Upper lobe of left lung (tissue), 6 donors: ENCODE measurements at places on chromosomes 4 and X. TPM values are rescaled to one million over a fixed set of nuclear protein-coding genes. Genes with fewer than 3 reads are reported as not detected.
A peak's percentile ranks its signal among the peaks of the same experiment; 100 is the strongest.

Gene MAP7D2
- 0.39 TPM for total RNA-seq

Gene RNF212
- 4.4 TPM for total RNA-seq

Gene GC
- total RNA-seq = not detected

Gene MAGEB10
- total RNA-seq = not detected

Gene C1GALT1C1
- total RNA-seq = 23.2 TPM

Gene DCK
- total RNA-seq = 13.0 TPM

Gene TRIM60
- not detected for total RNA-seq

Gene PAGE5
- not detected for total RNA-seq

Gene UBE2A
- total RNA-seq = 48.6 TPM

Gene USP17L19
- not detected for total RNA-seq

Gene PDE5A
- total RNA-seq = 19.8 TPM

DNA sequence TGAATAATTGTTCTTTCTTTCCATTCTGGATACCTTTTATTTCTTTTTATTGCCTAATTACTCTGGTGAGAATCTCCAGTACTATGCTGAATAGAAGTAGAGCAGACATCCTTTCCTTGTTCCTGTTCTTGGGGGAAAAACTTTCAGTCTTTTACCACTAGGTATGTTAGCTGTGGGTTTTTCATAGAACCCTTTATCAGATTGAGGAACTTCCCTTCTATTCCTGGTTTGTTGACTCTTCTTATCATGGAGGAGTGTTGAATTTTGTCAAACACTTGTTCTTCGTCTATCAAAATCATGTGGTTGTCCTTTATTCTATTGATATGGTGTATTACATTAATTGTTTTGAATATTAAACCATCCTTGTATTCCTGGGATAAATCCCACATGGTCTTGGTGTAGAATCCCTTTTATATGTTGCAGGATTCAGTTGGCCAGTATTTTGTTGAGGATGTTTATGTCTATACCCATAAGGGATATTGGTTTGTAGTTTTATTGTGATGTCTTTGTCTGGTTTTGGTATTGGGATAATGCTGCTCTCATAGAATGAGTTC is 23.6 kb downstream of the SH3BP2 start:
- DNase-seq = no peak

DNA sequence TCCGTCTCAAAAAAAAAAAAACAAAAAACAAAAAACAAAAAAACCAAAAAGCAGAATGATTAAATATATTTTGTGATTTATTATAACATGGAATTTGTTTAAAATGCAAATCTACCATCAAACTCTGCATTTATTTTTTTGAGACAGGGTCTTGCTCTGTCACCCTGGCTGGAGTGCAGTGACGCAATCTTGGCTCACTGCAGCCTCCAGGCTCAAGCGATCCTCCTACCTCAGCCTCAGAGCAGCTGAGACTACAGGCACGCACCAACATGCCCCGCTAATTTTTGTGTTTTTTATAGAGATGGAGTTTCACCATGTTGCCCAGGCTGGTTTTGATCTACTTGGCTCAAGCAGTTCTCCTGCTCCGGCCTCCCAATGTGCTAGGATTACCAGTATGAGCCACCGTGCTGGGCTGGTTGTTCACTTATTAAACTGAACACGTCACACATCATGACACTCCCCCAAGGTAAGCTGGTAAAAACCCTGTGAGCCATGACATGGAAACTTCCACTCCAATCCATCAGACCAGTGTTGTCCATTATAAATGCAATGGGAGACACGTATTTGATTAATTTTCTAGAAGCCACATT is 45.7 kb downstream of the RBM47 start:
- no peak for DNase-seq

GRCh38 chr4:168919706-168920324 is 90.2 kb downstream of the CBR4 start:
- no peak for DNase-seq

GRCh38 chr4:55947912-55948725 is 626 bp upstream of the CEP135 start:
- peak; percentile 31 for DNase-seq

DNA sequence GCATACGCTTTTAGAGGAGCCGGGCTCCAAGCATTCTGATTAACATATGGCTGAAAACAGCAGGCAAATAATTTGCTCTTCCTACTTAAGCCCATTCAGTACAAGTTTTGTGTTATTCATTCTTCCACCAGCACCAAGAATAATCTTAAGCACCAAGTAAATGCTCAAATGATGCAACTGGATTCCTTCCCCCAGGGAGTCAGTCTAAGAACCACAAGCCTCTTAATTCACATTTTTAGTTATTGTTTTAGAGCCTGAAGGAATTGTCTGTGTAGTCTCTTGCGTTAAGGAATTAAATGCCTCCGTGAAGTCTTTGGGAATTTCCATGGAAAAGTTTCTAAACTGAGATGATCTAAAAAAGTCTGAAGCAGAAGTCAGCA is 61.5 kb upstream of the MAGEB2 start:
- DNase-seq = no peak

GRCh38 chr4:1771555-1772305 is 21.4 kb upstream of the FGFR3 start:
- DNase-seq = no peak

DNA sequence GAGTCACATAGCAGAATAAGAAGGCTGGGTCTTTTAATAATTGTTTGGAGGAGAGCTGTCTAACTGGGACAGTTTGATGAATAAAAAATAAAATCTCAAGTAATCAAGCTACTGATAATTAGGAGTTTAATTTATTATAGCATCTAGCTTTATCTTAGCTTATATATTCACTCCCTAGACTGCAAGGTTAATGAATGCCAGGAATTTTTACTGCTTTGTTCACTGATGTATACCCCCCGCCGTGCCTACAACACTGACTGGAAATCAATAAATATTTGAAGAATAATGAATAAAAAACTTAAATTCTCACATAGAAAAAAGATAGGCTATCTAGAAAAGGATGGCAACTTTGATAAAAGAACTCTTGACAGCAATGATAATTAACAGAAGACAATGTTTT is 59.7 kb downstream of the IQCM start:
- DNase-seq = no peak

DNA sequence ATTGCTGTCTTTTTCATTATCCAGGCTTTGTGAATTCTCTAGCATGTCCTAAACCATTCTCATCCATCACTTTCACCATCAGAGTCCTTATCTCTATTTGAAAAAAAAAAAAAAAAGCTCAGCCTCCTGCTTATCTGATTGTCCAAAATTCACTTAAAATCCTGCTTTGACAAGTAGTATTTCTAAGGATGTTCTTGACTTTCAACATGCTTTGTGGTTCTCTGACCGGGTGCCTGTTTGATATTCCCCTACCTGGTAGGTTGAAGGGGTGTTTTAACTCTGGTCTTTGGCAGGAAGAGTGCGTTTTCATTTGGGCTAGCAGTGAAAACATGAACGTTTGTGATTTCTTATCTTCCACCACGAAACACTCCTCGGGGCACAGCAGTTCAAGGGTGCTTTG is 17.3 kb upstream of the BBS12 start:
- DNase-seq = no peak

- no peak for DNase-seq
Measured at GRCh38 chr4:79604152-79604551, 196.1 kb upstream of the GK2 start.

- DNase-seq = no peak
Measured at GRCh38 chr4:109810552-109811387, 4.8 kb upstream of the GAR1 start.

GRCh38 chrX:112355931-112356330 is 273.4 kb upstream of the TRPC5 start:
- no peak for DNase-seq

DNA sequence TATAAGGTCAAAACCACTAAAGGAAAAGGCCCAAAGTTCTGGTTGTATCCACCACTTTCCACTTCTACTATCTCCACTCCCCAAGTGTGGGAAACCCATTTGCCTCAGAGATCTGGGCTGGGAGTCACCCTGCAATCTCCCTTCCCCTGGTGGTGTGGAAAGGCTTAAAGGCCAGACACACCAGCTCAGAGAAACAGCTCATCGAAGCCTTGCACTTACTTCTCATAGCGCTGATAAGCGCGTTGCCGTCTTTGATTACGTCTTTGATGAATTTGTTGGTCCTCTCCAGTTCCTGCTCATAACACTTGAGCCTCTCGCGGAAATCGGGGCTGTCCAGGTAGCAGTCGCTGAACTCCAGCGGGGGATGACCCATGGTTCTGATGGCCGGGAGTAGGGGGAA is 647 bp downstream of the OPHN1 start:
- no peak for DNase-seq

GRCh38 chr4:1169691-1170096 is 2.7 kb downstream of the SPON2 start:
- DNase-seq = peak; percentile 20

DNA sequence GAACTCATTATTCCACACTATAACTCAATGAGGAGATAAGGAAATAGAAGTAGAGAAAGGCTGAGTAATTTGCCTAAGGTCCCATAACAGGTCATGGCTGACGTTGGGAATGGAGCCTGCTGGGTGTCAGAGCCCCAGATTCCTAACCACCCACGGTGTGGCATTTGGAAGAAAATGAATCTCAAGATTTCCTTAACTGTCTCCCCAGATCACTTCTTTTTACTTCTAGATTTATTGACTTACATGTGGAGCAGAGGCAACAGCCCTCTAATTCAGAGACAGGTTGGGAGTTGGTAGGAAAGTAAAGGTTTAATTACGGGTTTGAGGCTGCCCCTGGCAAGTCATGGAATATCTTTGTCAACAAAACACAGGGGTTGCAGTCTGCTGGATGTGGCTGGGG is 134.0 kb downstream of the ARHGAP10 start:
- DNase-seq = no peak

DNA sequence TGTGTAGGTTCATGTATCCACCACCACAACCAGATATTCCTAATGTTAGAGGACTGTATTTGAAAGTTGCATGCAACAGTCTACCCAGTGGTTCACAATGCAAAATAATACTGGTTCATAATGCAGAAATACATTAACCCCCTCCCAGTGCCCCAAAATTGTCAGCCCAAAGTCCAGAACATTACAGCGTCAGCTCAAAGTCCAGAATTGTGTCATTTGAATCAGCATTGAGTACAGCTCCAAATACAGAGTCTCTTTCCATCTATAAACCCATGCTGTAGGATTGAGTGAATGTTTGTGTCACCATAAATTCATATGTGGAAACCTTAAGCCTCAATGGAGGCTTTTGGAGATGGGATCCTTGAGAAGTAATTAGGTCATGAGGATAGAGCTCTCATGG is 54.0 kb downstream of the MCUB start:
- no peak for DNase-seq

GRCh38 chr4:71009890-71010588 is 16.6 kb downstream of the DCK start:
- no peak for DNase-seq

- no peak for DNase-seq
Measured at GRCh38 chrX:109360301-109360700, 121.6 kb downstream of the GUCY2F start.

GRCh38 chrX:40908026-40908425 is 172.7 kb upstream of the MED14 start:
- DNase-seq = no peak

GRCh38 chrX:85139422-85139821 is 104.2 kb downstream of the SATL1 start:
- no peak for DNase-seq

DNA sequence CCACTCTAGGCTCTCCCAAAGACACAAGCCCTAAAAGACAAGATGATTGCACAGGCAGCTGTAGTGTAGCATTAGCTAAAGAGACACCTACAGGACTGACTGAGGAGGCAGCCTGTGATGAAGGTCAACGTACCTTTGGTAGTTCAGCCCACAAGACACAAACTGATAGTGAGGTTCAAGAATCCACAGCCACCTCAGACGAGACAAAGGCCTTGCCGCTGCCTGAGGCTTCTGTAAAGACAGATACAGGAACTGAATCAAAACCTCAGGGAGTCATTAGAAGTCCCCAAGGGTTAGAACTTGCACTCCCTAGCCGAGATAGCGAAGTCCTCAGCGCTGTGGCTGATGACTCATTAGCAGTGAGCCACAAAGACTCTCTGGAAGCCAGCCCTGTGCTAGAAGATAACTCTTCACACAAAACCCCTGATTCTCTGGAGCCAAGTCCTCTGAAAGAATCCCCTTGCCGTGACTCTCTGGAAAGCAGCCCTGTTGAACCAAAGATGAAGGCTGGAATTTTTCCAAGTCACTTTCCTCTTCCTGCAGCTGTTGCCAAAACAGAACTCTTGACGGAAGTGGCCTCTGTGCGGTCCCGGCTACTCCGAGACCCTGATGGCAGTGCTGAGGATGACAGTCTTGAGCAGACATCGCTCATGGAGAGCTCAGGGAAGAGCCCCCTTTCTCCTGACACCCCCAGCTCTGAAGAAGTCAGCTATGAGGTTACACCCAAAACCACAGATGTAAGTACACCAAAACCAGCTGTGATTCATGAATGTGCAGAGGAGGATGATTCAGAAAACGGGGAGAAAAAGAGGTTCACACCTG is 306.3 kb downstream of the ANK2 start:
- DNase-seq = no peak

DNA sequence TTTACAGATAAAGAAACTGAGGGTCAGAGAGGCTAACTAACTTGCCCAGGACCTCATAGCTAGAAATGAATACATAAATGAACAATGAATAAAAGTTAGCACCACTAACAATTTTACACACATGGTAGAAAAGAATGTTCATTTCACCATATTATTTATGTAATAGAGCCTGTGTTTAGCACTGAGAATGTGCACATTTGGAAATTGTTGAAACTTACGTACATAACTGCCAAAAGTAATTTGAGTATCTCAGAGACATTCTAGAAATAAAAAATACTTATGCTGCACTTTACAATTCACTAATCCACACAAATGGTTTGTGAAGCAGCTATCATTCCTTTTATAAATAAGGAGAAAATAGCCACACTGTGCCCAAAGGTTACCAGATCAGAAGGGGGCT is 9.9 kb downstream of the CASK start:
- DNase-seq = no peak

DNA sequence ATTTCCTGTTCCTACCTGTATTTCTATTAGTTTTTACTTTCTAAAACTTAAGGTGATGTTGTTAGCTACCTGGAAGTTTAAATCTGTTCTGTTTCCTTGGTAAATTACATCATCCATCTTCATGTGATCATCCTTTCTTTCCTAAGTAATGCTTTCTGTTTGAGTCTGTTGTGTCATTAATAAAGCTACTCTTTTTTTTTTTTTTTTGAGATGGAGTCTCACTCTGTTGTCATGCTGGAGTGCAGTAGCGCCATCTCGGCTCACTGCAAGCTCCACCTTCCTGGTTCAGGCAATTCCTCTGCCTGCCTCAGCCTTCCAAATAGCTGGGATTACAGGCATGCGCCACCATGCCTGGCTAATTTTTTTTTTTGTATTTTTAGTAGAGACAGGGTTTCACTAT is 73.3 kb downstream of the FIP1L1 start:
- DNase-seq = no peak

GRCh38 chrX:153301746-153302145 is 19.8 kb downstream of the PNMA6F start:
- no peak for DNase-seq

- DNase-seq = no peak
Measured at GRCh38 chr4:4613126-4613465, 71.2 kb upstream of the STX18 start.

- no peak for DNase-seq
Measured at GRCh38 chrX:34884817-34885216, 57.8 kb upstream of the FAM47B start.

- DNase-seq = no peak
Measured at GRCh38 chr4:26905172-26905571, 44.5 kb downstream of the STIM2 start.
